ENCODE measurements at places on chromosomes 4 and X.

- no peak for DNase-seq
These were observed 150.6 kb upstream of the TRPC5 start for GRCh38 chrX:112233164-112233563.

DNA sequence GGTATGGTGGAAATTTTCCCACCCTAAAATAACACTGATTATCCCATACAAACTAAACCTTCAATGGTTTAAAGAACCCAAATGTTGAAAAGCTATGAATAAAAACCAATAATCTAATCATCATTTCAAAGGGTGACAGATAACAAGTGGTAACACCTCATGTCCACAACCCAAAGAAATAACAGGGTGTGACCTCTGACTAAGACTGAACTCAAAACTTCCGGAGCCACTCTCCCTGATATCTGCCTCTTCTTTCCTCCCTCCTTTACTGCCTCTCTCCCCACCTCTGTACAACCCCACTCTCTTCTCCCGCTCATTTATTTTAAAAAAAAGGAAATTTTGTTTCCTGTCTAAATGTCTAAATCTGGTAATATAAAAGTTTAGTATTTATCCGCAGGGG is 11.5 kb downstream of the FBXW7 start:
- no peak for DNase-seq

DNA sequence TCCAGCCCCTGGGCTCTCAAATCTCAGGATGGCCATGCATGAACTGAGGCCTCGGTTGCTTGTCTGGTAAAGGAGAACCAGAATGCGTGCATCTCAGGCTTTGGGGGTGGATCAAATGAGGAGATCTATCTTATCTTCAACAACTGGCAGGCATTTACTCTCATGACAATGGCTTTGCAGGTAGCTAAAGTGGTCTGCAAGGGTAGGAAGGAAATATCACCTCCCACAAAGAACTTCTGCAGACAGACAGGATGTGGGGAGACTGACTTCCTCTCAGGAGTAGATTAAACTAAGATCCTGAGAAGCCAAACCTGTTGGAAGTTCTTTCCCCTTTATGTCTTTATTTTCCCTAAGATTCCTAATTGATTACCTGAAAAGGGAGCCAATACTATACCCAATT is 7.8 kb downstream of the LDB2 start:
- no peak for DNase-seq

DNA sequence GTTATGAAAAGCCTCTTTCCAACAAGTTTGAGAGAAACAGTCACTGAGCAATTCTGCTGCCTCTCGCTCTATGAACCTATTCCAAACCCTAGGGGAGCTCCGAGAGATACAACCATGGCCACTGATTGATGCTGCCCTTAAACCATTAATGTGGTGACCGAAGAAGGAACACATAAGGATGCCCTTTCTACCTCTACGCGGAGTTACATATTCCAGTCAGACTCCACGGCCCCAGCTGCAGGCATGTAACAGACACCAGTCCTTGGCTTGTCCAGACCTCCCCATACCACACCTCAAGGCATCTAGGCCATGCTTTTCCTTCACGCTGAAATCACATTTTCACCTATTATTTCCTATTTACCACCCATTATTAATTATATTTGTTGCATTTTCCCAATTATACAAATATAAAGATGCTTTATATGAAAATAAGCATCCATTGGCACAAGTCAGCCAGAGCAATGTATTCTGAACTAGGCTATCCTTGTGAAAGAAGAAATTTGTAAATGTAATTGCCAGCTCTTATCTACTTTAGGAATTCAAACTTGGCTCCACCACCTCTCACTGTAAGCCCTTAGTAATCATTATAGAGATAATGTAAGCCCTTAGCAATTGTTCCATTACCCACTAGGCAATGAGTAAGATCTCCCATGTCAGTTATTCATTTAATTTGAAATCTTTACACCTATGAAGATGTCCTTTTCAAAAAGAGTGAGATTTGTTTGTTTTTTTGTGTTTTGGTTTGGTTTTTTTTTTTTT is 338.4 kb downstream of the NR3C2 start:
- no peak for DNase-seq

DNA sequence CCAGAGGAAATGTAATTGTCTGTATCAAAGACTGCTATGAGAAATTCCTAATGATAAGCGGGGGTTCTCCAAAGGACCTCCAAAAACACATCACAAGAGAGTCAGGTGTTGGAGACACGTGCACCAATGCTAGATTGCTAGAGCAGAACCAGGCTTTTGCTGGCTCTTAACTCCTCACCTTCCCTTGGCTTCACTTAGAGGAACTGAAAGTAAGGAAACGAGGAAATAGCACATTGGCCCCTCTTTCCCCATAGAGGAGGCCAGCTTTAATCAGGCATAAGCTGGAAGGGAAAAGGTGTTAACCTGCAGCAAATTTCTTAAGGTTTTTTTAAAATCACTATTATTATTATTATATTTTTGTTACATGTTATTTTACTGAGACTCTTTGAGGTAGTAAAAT is 13.6 kb downstream of the OTC start:
- no peak for DNase-seq

GRCh38 chr4:154591890-154592289 is 1.3 kb upstream of the FGA start:
- DNase-seq = no peak

- peak; percentile 2 for DNase-seq
These were observed 227.6 kb downstream of the PRDM5 start for GRCh38 chr4:120694973-120695372.

- DNase-seq = no peak
These were observed 16.0 kb downstream of the XG start for GRCh38 chrX:2767631-2768455.

GRCh38 chrX:115562480-115562847 is 1.5 kb downstream of the PLS3 start:
- no peak for DNase-seq

GRCh38 chr4:140335076-140335475 is 38.4 kb upstream of the SCOC start:
- DNase-seq = no peak

DNA sequence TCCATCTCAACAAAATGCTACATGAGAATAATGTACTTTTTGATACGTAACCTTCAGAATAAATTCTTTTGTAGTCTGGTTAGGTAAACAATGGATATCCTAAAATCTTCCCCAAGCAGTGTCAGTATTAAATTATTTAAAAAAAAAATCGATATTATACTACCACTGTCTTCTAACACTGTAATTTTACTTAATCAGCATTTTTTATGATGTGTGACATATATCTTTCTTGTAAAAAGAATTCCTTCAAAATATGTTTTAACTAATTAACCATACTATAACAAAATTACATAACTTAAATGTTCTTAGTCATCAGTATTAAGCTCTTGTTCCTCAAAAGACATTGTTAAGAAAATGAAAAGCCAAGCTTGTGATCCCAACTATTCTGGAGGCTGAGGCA is 12.5 kb downstream of the OTUD4 start:
- no peak for DNase-seq

DNA sequence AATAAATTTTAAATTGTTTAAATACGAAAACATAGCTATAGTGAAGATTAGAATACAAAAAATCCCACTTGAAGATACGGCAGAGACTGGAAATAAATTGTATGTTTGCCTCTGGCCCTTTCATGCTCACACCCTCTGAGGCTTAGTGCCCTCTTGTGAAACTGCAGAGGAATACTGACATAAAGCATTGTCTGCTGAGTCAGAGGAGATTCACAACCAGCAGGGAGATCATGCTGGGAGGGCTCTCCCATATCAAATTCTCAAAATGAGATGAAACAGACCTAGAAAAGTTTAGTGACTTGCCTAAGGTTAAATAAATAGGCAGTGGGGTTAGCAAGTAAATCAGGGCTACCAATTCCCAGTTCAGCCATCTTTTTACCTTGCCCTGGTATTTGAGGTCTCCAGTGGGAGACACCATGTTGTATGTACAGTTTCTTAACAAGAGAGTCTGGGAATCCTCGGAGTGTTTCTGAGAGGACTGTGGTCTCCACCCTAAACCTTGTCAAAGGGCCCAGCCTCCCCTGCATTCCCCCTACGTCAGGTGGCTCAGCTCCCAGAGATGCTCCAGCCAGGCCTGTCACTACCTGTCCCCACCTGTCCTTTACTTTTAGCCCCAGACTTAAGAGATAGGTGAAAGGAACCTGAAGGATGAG is 581.4 kb upstream of the DIPK2B start:
- DNase-seq = peak; percentile 7

DNA sequence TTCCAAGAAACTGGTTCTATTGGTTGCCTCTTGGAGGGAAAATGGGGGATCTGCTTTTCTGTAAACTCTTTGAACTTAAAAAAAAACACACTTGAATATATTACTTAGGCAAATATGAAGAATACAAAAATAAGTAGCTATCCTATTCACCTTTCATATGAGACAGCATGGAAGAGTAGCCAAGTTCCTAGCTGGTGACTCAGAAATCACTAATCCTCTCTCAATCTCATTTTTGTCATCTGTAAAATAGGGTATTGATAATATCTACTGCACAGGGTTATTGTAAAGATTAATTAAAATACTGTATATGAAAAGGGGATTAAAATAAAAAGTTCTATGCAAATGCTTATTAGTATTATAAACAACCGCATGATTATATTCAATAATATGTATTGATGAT is 12.7 kb downstream of the MGARP start:
- no peak for DNase-seq

DNA sequence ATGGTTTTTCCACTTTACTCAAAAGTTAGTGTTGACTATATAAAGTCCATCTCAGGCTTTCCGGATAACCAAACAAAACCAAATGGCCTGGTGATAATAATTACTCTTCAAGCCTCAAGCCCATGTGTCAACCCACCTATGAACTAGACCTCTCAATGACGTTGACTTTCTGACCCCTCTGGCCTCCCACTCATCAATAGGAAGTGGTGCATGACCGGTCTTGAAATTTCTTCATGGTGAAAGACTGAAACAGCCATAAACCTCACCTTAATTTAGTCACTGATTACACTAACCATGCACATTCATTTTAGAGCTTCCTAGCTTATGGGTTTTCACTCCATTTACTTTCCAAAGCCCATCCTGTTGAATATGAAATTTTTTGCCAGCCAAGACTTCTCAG is 276.0 kb downstream of the KLHL13 start:
- DNase-seq = no peak

GRCh38 chrX:3655181-3655580 is 58.3 kb downstream of the PRKX start:
- DNase-seq = no peak

DNA sequence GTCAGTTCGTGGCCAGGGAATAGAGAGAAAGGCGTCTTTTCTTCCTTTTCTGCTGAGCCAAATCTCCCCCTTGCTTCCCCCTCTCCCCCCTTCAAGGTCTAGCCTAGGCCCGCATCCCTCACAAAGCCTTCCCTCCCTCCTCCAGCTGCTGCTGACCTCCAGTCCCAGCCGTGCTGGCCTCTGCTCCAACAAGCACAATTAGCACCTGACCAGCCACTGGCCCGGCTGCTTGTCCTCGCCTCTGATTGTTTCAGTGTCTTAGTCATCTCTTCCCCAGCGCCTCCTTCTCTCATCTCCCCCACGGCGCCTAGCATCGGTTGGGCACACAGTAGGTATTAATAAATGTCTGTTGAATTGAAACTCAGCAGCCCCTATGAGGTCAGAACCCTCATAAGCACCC is 4.2 kb downstream of the ELF4 start:
- DNase-seq = no peak

GRCh38 chr4:138788267-138788790 is 227.3 kb upstream of the NOCT start:
- no peak for DNase-seq

GRCh38 chrX:22526339-22526738 is 253.6 kb downstream of the CBLL2 start:
- no peak for DNase-seq

DNA sequence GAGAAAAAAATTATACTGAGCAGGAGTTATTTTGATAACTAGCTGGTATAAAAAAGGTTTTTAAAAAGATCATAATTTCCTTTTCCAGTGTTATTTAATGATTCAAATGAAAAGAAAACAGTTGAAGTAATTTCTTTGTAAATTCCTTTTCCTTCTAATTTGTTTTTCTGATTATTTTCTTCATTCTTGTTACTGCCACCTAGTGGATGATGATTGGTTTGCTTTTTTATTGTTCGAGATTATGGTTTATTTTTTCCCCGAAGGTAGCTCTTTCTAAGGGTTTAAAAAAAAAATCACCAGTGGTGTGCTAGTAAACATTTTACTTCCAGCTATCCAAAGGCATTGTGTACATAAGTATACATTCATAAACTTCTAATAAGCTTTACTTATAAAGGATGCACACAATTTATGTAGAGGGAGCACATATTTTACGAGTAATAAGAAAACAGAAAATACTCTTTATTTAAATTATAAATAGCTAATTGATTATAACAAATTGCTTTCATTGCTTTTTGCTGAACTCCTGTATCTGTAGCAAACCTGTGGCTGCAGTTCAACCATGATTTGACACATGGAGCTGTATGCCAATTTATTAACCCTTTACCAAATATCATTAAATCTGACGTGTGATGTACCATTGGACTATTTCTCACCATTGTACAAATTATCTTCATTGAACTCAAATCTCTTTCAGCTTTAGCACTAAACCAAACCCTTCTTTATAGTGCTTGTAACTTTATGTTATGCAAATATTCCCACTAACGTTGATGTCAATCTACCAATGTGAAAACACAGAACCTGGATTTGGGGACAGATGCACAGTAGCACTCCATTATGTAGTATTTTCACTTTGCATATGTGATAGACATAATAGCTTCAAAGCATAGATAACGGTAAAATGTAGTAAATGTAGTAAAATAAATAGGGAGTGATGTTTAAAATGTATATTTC is 97.8 kb upstream of the ANK2 start:
- no peak for DNase-seq

DNA sequence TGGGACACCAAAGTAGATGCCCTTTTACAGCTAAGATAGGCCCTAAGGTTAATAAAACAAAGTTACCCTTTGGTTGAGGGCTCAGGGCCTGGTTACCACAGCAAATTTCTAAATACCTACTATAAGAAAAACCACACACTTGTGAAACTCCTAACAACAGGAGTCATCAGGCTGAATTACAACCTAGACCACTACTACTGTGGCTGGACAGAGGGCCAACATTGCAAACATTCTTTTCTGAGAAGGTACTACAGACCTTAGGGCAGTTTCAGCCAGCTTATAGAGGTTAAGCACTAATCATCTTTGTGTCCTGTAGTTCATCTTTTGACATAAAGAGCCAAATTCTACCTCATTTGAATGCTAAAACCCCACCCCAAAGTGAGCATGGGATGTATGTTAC is 504.0 kb downstream of the RAPGEF2 start:
- no peak for DNase-seq

DNA sequence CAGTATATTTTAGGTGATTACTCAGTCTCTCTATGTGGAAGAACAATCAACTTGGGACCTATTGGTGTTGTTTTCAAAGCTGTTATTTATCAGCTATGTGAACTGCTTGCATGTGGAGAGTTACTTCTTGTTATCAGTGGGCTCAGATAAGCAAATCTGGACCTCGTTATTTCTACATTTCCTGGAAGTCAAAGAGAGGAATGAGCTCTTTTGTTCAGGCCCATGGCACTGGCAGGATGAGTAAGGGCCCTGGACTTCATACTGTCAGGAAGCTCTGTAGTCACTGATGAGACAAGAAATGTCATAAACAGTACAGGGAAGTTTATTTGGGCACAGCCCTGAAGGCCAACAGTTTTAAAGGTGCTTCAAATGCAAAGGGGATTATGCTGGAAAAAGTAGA is 760.6 kb upstream of the EPHA5 start:
- no peak for DNase-seq

Data from SW 1271 (cell line).